ENCODE measurements at places on chromosomes 2 and 18.

GRCh38 chr2:144514616-144515091 is 5.3 kb downstream of the ZEB2 start:
- no peak for DNase-seq

DNA sequence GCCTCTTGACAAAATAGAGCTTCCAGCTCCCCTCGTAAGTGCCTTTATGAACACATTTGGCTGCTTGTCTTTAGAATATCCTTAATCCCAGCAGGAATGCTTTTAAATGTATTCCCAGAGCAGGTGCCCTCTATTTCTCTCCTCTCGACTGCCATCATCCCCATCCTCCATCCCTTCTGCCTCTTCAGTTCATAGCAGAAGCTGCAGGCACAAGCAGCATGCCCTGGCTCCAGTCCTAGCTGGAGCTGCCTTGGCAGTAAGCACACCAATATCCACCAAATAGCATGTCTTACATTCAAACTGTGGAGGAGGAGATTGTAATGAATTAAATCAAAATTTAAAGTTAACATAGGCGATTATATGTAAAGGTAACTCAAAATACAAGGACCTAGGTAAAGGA is 891.3 kb upstream of the SLC39A10 start:
- no peak for DNase-seq

GRCh38 chr2:24985511-24985910 is 13.8 kb upstream of the DNAJC27 start:
- no peak for DNase-seq

DNA sequence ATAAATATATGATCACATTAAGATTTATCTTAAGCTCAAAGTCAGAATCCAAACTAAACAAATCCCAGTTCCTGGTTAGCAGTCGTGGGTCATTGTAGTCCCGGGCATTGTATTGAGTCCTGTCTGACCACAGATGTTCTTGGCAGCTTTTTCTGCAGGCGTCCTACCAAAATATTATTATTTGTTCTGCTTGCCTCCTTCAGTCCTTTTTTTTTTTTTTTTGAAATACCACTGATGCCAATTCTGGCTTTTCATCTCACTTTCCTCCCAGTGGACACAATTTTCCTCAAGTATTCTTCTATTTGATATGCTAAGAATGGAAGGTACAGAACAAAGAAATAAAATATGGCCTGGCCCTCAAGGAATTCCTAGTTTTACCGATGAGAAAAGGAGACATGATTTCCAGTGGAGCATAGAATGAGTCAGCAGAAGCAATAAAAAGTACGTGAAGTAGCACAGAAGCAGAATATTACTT is 151.6 kb downstream of the CSRNP3 start:
- DNase-seq = no peak

GRCh38 chr2:182585001-182585400 is 131.1 kb upstream of the DNAJC10 start:
- no peak for DNase-seq

DNA sequence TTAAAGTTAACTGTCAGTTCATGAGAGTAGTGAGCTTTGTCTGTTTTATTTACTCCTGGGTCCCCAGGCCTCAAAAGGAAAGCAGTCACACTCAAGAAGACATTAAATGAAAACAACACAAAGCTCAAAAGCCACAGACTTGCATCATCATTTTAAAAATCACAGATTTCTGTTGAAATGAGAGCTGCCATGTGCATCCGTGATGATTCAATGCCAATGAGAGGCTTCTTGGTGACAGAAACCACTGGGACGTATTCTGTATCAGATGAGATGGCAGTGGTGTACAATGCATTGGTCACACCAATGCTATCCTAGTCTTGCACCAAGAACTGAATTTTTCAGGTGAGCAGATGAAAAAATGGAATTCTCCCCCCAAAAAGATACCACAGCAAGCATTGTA is 204.8 kb downstream of the ANAPC1 start:
- DNase-seq = no peak

GRCh38 chr2:113679457-113679856 is 52.4 kb downstream of the RABL2A start:
- DNase-seq = no peak

DNA sequence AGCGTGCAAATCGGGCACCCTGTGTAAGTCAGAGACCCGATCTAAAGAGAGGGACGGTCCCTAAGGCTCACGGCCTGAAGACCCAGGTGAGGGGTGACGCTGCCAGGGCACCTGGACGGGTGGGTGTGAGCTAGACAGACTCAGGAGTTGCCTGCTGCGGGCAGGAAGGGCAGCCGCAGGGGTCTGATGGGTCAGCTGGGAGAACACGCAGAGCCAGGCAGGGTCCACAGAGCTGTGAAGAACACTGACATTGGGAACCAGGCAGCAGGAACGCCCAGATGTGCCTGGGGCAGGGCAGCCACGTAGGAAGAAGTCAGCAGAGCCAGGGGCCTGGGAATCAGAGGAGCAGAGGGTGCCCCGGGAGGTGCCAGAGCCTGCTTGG is 25.9 kb downstream of the HDAC4 start:
- no peak for DNase-seq

- DNase-seq = no peak
Measured at GRCh38 chr2:239262484-239263230, 138.2 kb downstream of the HDAC4 start.

DNA sequence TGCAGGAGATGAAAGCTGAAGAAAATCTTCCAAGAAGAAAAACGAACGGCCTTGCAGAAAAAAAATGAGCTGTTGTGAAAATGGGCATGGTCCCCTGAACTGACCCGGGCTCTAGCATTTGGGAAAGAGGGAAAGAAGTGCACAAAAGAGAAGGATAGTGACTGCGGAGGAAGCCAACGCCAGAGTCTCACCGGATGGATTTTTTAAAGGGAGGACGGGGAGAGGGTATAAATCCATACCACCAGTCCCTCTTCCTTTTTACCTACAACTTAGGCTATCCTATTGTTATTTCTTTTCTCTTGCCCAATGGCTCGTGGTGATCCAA is 601 bp downstream of the WDR35 start:
- no peak for DNase-seq

DNA sequence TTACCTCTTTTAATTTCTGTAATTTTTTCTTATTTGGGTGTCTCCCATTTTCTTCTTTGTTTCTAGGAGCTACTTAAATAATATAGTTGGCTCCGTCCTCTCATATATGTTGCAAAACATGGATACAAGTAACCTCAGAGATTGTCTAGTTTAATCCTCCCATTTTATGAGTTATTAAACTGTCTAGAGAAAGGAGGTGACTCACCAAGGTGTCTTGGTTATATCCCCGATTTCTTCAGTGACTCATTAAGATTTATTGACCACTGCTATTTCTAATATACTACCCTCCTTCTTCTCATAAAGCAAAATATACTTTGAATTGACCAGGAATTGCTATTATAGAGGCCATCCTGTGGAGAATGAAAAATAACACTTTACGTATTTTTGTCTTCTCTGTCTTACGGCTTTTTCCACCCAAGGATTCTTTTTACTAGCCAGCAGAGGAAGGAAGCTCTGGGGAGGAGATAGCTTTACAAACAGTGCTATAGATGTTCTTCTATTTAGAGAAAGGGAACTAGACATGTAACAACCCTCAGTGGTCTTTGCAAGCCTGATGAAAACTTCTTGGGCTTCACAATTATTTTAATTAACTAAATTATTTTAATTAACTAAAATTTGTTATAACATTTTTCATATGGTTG is 300.4 kb upstream of the TNP1 start:
- DNase-seq = no peak

DNA sequence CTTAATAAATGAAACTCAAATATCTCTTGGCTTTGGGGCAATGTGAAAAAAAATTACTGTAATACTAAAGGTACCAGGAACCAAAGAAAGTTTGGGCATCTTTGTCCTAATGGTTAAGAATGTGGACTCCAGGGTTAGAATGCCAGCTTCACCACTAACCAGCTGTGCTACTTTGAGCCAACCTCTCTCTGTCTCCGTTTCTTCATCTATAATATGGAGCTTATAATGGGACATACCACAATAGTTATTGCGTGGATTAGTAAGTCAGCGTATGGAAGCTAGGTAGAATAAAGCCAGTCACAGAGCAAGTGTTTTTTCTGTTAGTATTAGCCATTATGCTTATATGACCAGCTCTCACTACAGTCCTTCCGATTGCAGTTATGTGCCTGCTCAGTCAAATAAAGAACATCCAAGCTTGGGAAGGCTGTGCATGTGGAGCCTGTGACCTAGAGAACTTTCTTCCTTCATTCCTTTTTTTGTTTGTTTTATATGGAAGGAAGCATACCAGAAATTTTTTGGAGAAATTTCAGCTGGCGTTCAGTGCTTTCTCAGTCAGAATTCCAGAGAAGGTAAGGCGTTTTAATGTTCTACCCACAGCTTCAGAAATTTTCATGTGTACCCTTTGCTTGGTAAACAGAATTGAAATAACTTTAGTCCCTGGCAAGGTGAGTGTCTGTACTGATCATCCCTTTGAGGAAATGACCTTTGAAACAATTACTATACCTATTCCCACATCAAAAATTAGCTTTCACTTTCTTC is 114.0 kb upstream of the RND3 start:
- DNase-seq = no peak

GRCh38 chr2:205640716-205641115 is 41.6 kb upstream of the NRP2 start:
- no peak for DNase-seq

DNA sequence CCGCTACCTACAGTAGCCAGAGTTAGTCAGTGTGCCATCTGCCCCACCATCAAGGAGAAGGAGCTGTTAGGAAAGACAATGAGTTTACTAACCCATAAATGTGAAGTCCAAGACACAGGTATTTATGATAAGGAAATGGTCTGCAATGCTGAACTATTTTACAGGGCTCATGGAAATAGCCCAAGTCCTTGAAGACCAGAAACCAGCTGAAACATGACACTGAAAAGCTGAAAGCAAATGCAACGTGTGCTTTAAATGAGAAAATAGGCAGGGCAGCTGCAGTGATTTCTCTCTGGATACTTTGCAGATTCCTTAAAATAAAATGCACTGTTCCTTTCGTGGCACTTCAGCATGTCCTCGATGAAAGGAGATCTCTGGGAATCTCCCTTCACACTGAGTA is 256.4 kb upstream of the TCF4 start:
- DNase-seq = no peak

DNA sequence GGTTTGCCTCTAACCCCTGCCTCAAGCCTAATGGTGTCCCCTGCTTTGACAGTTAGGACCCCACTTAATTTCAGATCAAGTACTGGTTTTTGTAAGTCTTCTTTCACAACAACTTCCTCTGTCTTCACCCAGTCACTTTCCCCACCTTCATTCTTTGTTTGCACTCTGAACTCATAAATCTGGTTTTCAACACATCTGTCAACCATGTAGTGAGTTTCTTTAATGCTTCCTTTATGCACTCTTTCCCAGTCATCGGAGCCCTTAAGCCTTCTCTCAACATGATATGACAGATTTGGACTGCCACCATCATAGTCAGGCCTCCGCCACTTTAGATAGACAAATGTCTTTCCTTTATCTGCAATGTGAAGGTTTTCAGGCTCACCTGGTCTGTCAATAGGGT is 109.1 kb downstream of the PLEKHA3 start:
- no peak for DNase-seq

GRCh38 chr2:155633887-155634570 is 698.5 kb downstream of the NR4A2 start:
- DNase-seq = no peak

- no peak for DNase-seq
Measured at GRCh38 chr2:73228631-73229030, 4.4 kb downstream of the PRADC1 start.

GRCh38 chr2:70126413-70126812 is 39.1 kb downstream of the PCBP1 start:
- no peak for DNase-seq

DNA sequence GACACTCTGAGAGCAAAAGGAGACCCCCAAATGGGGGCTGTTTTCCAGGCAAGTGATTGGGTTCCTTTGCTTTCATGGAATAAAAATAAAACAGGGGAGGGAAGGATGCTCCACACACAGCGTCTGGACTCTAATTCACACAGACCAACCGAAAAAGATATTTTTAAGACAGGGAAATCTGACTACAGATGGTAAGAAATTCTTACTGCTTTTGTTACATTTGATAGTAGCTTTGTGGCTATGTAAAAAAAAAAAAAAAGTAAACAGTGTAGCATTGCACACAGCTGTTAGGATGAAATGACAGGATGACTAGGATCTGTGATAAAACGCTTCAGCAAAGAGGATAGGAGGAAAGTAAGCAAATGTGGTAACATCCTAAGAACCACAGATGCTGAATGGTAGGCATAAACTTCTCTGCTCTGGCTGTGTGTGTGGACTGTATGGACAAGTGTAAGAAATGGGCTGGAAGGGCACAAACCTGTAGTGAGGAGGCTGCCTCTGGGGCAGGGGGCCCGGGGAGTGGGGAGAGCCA is 207.6 kb downstream of the ANAPC1 start:
- DNase-seq = no peak

GRCh38 chr2:194363295-194363694 is 1293.7 kb upstream of the SLC39A10 start:
- no peak for DNase-seq

DNA sequence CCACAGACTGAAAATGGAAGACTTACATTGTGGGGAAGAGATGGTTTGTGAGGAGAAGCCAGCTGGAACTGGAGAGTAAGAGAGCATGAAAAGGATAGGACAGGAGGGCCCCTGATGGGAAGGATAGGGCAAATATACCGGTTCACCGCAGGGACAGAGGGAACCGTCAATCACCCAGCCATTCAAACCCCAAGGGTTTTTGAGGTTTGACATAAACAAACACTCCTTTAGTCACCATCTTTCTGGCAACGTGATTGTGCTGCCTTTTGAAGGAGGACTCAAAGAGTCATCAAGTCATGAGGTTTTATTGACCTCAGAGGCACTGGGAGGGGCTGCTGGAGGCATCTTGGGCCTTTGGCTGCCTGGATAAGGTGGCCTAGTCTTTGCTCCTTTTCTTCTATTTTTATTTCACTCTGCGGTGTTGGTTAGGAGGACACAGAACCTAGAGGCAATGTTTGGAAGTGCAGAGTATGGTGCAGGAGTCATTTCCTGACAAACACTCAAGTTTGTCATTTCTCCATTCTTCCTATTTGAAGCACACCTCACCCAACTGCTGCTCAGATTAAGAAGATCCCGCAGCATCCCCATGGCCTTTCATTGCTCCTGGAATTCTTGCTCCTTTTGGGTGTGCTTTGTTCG is 487.3 kb upstream of the SPRED2 start:
- no peak for DNase-seq

DNA sequence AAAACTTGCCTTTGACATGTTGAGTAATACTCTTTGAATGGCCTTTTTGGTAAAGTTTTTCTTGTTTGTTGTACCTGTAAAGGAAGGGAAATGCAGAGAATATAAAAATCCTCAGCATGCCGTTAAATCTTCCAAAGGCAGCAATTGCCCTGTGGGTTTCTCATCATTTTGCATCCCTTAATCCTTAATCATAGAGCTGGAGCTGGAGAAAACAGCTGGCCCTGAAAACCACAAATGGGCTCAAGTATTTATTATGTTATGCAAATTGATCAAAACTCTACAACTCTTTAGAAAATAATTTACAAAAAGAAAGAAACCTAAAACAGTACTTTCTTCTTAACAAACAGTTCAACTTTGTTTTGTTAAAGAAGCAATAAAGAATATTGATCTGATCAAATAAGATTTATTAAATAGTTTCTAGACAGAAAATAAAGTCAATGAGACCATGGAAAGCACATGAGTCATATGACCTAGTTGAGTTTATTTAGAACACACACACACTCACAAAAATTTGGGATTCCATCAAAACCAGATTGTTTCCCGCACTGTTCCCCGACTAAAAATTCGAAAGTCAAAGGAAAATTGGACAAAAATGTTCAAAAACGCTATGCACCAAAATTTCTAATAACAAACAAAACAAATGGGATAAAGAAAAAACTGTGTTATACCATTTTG is 309.0 kb downstream of the GULP1 start:
- no peak for DNase-seq
